ENCODE measurements at places on chromosomes 13 and 19.

DNA sequence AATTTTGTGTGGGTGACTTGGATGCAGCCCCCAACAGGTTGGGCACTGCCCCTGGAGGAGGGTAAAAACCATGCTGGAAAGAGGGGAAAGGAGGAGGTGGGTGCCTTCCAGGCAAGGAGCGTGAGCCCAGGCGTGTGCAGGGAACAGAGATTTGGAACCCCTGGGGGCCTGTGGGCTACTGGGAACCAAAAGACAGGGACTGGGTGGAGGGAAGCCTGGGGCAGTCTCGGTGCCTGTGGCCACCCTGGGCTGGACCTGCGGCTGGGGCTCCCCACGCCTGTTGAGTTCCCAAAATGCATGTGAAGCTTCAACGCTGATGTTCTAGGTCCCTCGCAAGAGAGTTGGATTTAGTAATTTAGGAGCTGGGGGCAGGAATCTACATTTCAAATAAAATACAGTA lies 24.8 kb downstream of the GGACT start:
- DNase-seq = no peak

GRCh38 chr13:34164582-34164981 lies 346.6 kb downstream of the RFC3 start:
- DNase-seq = no peak

GRCh38 chr19:21143854-21144253 lies 2.0 kb downstream of the ZNF431 start:
- DNase-seq = no peak

DNA sequence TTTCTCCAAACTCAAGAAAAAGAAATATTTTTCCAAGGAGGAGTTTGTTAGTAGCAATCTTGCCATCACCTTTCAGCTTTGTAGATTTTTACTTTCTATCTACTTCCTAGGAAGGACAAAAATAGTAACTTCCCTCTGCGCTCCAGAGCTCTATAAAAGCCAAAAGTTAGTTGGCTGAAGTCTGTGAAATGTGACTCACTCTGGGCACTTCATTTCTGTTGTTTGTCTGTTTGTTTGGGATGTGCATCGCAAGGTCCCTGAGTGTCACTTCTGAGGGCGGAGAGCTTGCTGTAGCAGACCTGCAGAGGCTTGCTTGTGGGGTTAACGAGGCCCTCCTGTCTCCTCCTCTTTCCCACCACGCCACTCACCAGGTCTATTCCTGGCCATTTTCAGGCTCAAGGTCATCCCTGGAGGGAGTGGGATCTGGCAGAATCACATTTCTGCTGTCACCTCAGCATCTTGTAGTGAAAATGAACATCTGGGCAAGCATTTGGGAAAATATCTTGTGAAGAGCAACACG lies 307.6 kb downstream of the GPC6 start:
- no peak for DNase-seq

- DNase-seq = no peak
These were observed 5.9 kb downstream of the EFNB2 start for GRCh38 chr13:106529415-106530170.

- DNase-seq = no peak
These were observed 709.3 kb upstream of the KLHL1 start for GRCh38 chr13:70817576-70817975.

DNA sequence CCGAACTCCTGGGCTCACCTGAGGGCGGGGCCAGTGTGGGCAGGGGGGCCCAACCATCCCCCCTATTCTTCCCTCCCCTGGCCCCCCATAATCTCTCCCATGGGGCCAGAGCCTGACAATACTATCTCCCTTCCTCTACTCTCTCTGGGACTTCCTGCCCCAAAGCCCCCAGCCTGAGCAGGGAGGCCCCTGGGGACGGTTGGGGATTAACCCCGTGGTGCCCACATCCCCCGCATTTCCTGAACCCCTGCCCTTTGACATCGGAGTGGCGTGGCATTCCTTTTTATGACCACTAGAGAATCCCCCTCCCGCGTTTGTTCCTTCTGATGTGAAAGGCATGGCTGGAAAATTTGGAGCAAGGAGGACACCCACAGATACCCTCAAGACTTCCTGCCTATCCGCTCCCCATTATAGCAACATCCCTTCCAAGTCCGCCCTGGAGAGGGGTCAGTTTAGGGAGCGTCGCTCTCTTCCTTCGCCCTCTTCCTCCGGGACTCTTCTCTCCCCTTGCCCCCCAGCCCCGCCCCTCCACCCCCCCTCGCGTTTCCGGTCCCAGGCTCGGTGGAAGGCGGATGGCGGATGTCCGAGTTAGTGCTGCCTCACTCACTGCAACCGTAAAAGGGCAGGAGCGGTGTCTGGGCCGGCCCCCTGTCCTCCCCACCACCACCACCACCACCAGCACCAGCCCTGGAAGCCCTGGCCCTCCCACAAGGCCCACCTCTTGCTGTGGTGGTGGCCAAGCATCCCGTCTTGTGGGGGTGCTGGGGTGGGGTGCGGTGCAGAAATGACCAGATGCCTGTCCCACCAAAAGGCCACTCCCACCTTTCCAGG lies 1.8 kb downstream of the VASP start:
- DNase-seq = no peak

DNA sequence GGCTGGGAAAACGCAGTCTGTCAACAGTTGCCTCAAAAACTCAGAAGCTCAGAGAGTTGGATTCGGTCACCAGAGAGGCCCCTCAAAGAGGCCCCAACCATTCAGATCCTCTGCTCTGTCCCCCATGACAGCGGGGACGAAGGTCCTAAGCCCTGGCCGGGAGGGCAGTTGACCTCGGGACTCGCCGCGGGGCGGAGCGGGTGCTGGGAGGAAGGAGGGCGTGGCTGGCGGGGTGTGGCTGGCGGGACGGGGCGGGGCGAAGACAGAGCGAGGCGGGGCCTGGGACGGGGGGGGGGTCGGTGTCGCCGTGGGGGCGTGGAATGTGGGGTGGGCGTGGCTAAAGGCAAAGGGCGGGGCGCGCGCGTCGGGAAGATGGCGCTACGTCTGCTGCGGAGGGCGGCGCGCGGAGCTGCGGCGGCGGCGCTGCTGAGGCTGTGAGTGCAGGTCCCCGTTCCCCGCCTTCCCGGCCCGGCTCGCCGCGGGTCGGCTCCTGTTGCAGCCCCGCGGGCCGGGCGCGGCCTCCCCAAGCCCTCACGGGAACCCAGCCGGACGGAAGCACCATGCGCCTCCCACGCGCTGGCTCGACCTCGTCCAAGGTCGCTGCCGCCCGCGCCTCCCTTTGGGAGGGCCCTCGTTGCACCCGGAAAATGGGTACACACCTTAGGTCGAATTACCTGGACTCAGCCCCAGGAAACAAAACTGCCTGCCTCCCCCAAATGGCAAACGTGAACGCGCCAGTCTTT lies 105.2 kb downstream of the TM9SF2 start:
- DNase-seq = peak; percentile 42

- DNase-seq = no peak
These were observed 90.6 kb downstream of the TNFSF13B start for GRCh38 chr13:108360139-108360538.

DNA sequence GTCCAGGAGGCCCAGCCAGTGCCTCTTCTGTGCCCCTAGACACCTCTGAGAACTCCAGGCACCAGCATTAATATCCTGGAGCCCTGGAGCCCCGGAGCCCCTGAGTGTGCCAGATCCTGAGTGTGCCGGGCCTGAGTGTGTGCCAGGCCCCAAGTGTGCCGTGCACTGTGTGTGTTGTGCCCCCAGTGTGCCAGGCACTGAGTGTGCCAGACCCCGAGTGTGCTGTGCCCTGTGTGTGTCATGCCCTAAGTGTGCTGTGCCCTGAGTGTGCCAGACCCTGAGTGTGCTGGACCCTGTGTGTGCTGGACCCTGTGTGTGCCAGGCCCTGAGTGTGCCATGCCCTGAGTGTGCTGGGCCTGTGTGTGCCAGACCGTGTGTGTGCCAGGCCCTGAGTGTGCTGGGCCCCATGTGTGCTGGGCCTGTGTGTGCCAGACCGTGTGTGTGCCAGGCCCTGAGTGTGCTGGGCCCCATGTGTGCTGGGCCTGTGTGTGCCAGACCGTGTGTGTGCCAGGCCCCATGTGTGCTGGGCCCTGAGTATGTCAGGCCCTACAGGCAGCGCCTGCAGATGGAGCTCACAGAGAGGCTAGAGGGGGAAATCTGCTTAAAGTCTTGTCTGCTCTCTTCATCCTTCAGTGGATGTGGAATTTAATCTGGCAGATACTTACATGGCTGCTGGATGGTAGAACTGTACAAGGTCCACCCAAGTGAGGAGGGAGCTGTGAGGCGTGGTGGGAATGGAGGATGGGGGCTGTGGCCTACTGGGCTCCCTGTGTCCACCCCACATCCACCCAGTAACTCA lies 53.9 kb downstream of the C13orf46 start:
- DNase-seq = no peak

- DNase-seq = no peak
These were observed 219.4 kb downstream of the TUBA3C start for GRCh38 chr13:18962168-18962734.

- DNase-seq = no peak
These were observed 67.0 kb downstream of the NLRP5 start for GRCh38 chr19:56053596-56053995.

GRCh38 chr19:33365691-33366090 lies 7.8 kb upstream of the CEBPG start:
- DNase-seq = no peak

GRCh38 chr19:32309711-32310390 lies 35.6 kb upstream of the ZNF507 start:
- DNase-seq = no peak

DNA sequence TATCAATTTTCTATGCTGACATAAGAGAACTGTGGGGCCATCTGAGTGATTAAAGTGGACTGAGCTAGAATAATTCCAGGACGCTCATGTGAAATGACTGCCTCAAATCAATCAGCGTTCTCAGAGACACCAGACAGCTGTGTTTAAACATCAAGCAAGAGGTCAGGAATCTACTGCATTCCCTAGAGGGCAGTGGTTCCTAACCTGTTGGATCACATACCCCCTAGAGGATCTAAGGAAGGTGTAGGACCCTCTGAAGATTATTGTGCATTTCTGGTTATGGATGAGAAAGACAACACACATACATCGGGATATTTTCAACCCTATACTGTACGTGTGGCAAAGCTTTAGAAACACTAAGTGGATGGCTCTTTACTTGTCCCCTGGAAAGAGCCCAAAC lies 51.8 kb upstream of the FREM2 start:
- DNase-seq = no peak

- no peak for DNase-seq
These were observed 72.6 kb upstream of the C13orf46 start for GRCh38 chr13:114046431-114046975.

DNA sequence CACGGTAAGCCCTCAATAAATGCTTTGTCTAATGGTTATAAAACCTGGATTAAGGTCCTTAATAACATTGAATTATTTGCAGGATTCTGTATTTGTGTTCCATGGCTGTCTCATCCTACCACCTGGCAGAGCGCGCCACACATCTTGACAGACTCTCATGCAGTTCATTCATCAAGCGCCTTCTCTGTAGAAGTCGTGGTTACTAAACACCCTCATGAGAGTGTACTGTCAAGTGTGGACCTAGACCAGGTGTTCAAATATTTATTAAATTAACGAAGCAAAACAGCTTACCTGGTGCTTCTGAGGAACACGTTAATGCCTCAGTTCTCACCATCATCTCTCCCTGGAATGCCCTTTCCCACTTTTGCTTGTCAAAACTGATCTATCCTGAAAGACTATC lies 13.1 kb upstream of the FBXL3 start:
- no peak for DNase-seq

GRCh38 chr19:43152214-43152613 lies 34.1 kb downstream of the PSG5 start:
- DNase-seq = no peak

DNA sequence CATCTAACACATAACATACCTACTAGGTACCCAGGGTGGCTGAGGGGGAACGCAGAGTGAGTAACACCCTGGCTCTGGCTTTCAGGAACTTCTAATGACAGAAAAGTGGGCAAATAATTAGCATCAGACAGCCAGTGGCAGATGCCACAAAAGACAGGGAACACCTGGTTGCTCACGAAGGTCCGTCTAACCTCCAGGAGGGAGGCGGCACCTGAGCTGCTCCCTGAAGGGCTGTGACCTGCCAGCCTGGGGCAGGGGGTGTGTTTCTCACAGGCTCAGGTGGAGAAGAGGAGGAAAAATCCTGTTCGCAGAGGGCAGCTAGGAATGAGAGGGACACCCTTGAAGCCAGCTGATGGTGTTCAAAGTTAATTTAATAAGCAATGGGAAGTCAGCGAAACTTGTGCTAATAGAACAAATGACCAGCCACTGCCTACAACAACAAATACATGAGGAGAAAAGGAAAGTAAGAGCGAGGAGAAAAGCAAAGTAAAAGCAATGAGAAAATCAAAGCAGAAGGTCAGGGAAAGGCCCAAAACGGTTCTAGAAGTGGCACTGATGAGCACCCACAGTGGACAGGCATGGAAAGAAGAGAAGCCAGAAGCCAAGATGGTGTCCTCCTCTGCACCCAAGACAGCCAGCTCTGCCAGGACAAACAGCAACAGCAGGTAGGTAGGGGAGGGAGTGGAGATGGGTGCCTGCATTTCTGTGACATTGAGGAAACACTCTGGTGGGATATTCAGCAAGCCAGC lies 87.3 kb downstream of the STK24 start:
- no peak for DNase-seq

DNA sequence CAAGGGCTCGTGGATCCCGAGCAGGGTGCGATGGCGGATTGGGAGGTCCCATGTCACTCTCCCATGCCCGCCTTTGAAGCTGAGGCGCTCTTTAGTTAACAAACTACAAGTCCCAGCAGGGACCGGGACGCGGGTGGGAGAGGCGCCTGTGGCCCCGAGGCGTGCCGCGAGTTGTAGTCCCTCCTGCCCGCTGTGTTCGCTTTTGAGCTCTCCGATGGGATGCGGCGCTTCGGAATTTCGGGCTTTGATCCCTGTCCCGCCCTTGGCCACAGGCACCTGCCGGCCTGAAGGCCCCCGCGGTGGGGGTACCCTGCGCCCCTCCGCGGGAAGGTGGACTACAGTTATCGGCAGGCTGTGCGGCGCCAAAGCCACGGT lies 11.0 kb downstream of the CYTH2 start:
- DNase-seq = no peak

DNA sequence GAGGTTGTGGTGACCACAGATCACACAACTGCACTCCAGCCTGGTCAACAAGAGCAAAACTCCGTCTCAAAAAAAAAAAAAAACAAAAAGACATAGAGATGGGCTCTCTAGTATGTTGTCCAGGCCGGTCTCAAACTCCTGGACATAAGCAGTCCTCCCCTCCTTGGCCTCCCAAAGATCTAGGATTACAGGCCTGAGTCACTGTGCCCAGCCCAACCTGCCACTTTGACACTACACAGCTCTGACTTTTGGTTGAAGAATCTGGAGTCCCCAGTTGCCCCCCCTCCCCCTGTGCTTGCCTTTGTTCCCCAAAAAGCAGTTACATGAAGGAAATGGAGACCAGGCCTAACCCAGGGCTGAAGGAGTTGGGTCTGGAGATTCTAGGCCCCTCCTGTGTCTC lies 12.9 kb downstream of the CARM1 start:
- no peak for DNase-seq

- peak; percentile 53 for DNase-seq
These were observed 1.7 kb downstream of the GTF3A start for GRCh38 chr13:27425918-27426630.

DNA sequence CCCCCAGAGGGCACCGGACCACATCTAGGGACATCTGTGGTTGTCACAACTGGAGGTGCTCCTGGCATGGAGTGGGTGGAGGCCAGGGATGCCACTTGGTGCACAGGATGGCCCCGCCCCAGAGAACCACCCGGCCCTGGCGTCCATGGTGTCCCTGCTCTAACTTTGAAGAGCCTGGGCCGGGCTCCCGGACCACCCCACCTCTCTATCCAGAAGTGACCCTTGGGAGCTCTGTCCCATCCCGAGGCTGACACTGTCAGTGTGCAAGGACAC lies 22.9 kb upstream of the MYDGF start:
- no peak for DNase-seq
